ENCODE measurements at places on chromosomes 7 and 10. TPM values are rescaled to one million over a fixed set of nuclear protein-coding genes. Genes with fewer than 3 reads are reported as not detected.

The SDK1 gene
- 8.1 TPM for polyA plus RNA-seq

The PTF1A gene
- not detected for polyA plus RNA-seq

The NSUN5 gene
- 14.9 TPM for polyA plus RNA-seq

The NDUFA5 gene
- polyA plus RNA-seq: 131 TPM

The BMPR1A gene
- polyA plus RNA-seq: 85.1 TPM

The WIPF3 gene
- 1.9 TPM for polyA plus RNA-seq
